Stimulated activated CD8-positive, alpha-beta memory T cell treated with anti-CD3 and anti-CD28 coated beads, Interleukin-4, amount 100 ng/mL, for 1 hour (primary cell): ENCODE measurements at places on chromosomes 3 and 15.

- no peak for DNase-seq
These were observed 285.4 kb upstream of the ROPN1 start for GRCh38 chr3:124277144-124277890.

DNA sequence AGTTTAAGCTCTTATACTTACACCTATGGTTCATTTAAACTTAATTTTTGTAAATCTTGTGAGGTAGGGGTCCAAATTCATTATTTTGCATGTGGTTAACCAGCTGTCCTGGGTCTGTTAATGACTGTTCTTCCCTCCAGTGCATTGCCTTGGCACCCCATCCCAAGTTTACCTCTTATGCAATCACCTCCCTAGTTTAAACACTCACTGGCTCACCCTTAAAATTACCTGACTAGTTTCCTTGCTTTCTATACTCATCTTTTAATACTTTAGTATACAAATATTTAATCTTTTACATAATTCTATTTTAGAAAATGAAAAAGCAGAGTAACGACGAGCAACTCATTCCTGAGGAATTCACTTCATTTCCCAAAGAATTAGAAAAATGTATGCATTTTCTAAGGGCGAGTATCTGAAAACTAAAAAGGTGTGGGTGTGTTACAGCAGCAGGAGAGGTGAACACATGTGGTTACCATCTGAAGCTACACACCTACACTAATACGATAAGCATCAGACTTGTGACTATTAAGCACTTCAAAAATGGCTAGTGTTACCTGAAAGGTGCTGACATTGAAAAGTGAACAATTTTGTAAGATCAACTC lies 33.7 kb downstream of the TJP1 start:
- no peak for DNase-seq

GRCh38 chr15:64180235-64180824 lies 17.5 kb upstream of the PPIB start:
- no peak for DNase-seq

DNA sequence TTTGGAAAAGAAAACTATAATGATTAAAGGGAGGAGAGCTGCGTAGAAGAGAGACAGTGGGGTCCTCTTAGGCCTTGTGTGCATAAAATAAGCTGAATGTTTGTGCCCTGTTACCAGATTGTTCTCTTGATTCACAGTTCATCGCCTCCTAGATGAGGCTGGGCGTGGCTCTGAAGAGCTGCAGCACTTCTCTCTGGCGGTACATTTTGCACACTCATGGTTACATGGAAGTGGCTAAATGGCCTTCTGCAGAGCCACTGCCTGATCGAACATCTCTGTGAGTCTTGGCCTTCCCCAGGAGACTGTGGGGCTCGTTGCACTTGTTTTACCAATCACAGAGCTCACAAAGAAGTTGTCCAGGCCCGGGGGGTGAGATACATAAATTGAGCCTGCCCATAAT lies 208.8 kb downstream of the GABRG3 start:
- no peak for DNase-seq

- DNase-seq, result no peak
These were observed 192.4 kb upstream of the DPH6 start for GRCh38 chr15:35738370-35738769.

GRCh38 chr3:16343101-16343500 lies 78.1 kb downstream of the OXNAD1 start:
- no peak for DNase-seq

- DNase-seq, result no peak
These were observed 2.9 kb upstream of the ZNF710 start for GRCh38 chr15:89998141-89998661.

GRCh38 chr3:21944251-21944650 lies 193.2 kb upstream of the ZNF385D start:
- DNase-seq, result no peak

GRCh38 chr15:67967871-67968431 lies 86.2 kb upstream of the PIAS1 start:
- DNase-seq, result no peak
